ENCODE measurements at places on chromosomes 12 and 14.
A peak's percentile ranks its signal among the peaks of the same experiment; 100 is the strongest.

GRCh38 chr12:104637604-104638003 is 180.9 kb downstream of the CHST11 start:
- no peaks in the 10 kb centered on the region for H3K36me3 ChIP-seq
- DNase-seq = no peak
- no peaks in the 10 kb centered on the region for H3K4me1 ChIP-seq
- no peak overlapping the region for H3K27ac ChIP-seq

- H3K36me3 ChIP-seq = no peaks in the 10 kb centered on the region
- H3K27me3 ChIP-seq = no peaks in the 10 kb centered on the region
- DNase-seq = no peak
- no peaks in the 10 kb centered on the region for H3K4me1 ChIP-seq
Observed at GRCh38 chr14:85334316-85334715, 195.6 kb upstream of the FLRT2 start.

- no peaks in the 10 kb centered on the region for H3K4me1 ChIP-seq
- H3K4me3 ChIP-seq = no peak overlapping the region
- no peaks in the 10 kb centered on the region for H3K27me3 ChIP-seq
- no peak overlapping the region for H3K27ac ChIP-seq
Observed at GRCh38 chr12:128755566-128755965, 68.2 kb downstream of the SLC15A4 start.

- DNase-seq = no peak
- H3K36me3 ChIP-seq = no peaks in the 10 kb centered on the region
- H3K27me3 ChIP-seq = peaks cover 9% of the 10 kb centered on the region
- no peaks in the 10 kb centered on the region for H3K4me1 ChIP-seq
Observed at GRCh38 chr14:72528059-72528862, 365.6 kb downstream of the DPF3 start.

DNA sequence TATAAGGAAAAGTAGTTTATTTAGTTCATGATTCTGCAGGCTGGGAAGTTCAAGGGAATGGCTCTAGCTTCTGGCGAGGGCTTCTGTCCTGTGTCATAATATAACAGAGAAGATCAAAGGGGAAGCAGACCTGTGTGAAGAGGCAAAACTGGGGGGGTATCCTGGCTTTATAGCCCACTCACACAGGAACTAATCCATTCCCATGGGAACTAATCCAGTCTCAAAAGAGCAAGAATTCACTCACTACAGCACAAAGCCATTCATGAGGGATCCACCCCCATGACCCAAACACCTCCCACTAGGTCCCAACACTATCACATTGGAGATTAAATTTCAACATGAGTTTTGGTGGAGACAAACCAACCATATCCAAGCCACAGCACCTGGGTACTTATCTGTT is 6.9 kb downstream of the ALDH6A1 start:
- H3K36me3 ChIP-seq = no peaks in the 10 kb centered on the region
- H3K27me3 ChIP-seq = no peaks in the 10 kb centered on the region
- no peak overlapping the region for H3K4me3 ChIP-seq
- no peaks in the 10 kb centered on the region for H3K4me1 ChIP-seq

GRCh38 chr12:50066402-50066801 is 9.0 kb downstream of the ASIC1 start:
- no peaks in the 10 kb centered on the region for H3K4me1 ChIP-seq
- H3K4me3 ChIP-seq = no peak overlapping the region
- no peaks in the 10 kb centered on the region for H3K27me3 ChIP-seq
- no peak for DNase-seq
- no peak overlapping the region for H3K27ac ChIP-seq
- H3K36me3 ChIP-seq = no peaks in the 10 kb centered on the region

DNA sequence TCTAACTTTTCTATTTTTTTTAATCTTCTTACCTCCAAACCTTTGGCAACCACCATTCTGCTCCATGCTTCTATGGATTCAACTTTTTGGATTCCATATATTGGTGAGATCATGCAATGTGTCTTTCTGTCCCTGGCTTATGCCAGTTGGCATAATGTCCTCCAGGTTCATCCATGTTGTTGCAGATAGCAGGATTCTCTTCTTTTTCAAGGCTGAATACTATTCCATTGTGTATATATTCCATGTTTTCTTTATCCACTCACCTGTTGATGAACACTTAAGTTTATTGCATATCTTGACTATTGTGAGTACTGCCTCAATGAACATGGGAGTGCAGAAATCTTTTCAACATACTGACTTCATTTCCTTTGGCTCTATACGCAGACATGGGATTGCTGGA is 21.2 kb upstream of the SLC38A4 start:
- DNase-seq = no peak
- H3K36me3 ChIP-seq = no peaks in the 10 kb centered on the region
- no peak overlapping the region for H3K27ac ChIP-seq
- H3K4me3 ChIP-seq = no peak overlapping the region

GRCh38 chr12:26798023-26798422 is 35.0 kb downstream of the ITPR2 start:
- no peak for DNase-seq
- H3K27ac ChIP-seq = no peak overlapping the region
- no peaks in the 10 kb centered on the region for H3K4me1 ChIP-seq
- H3K4me3 ChIP-seq = no peak overlapping the region
- no peaks in the 10 kb centered on the region for H3K36me3 ChIP-seq

- H3K4me1 ChIP-seq = peaks cover 17% of the 10 kb centered on the region
- H3K27me3 ChIP-seq = no peaks in the 10 kb centered on the region
- H3K4me3 ChIP-seq = no peak overlapping the region
Observed at GRCh38 chr12:123063535-123063934, 83.1 kb downstream of the ARL6IP4 start.

DNA sequence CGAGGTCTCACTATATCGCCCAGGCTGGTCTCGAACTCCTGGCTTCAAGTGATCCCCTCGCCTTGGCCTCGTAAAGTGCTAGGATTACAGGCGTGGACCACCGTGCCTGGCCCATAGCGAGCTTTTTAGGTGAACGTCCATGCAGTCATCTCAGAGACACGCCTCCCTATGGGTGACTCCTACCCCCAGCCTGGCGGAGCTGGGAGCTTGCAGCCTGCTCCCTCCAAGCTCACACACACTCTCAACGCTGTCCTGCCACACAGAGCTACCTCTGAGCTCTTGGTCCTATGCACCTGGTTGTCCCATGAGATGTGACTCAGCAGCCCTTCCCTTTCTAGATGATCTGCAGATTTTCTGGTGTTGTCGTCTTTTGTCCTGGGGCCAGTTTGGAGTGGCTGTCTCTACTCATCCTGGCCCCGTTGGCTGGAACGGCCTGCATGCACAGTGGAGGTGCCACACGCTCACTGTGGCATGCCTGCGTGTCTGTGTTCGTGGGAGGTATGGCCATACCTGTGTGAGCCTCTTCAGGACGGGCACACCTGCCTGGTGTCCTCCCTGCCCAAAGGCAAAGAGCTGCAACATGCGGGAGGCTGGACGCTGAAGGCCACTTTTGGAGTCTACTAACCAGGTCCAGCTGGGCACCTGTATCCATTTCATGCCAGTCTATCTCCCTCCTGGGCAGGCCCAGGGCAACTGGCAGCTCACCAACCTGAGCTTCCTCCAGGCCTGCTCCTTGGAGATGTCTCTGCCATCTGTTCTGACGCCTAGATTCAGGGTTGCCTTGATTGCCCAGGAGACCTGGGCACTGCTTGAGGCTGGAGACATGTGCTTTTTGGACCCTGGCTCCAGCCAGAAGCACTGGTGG is 18.1 kb downstream of the CABP1 start:
- no peak overlapping the region for H3K4me3 ChIP-seq
- no peaks in the 10 kb centered on the region for H3K36me3 ChIP-seq
- H3K4me1 ChIP-seq = no peaks in the 10 kb centered on the region

GRCh38 chr12:1185460-1186182 is 194.6 kb downstream of the ERC1 start:
- no peaks in the 10 kb centered on the region for H3K27me3 ChIP-seq
- DNase-seq = no peak
- no peak overlapping the region for H3K4me3 ChIP-seq
- no peak overlapping the region for H3K27ac ChIP-seq
- no peaks in the 10 kb centered on the region for H3K4me1 ChIP-seq
- H3K36me3 ChIP-seq = no peaks in the 10 kb centered on the region

GRCh38 chr14:57865066-57865402 is 858 bp downstream of the SLC35F4 start:
- no peak overlapping the region for H3K27ac ChIP-seq
- peaks cover 7% of the 10 kb centered on the region for H3K4me1 ChIP-seq
- no peak for DNase-seq
- H3K4me3 ChIP-seq = no peak overlapping the region
- H3K27me3 ChIP-seq = peaks cover 59% of the 10 kb centered on the region

GRCh38 chr12:129839679-129840078 is 64.1 kb downstream of the TMEM132D start:
- H3K27me3 ChIP-seq = peaks cover 6% of the 10 kb centered on the region
- no peaks in the 10 kb centered on the region for H3K4me1 ChIP-seq
- no peak overlapping the region for H3K27ac ChIP-seq
- DNase-seq = no peak

DNA sequence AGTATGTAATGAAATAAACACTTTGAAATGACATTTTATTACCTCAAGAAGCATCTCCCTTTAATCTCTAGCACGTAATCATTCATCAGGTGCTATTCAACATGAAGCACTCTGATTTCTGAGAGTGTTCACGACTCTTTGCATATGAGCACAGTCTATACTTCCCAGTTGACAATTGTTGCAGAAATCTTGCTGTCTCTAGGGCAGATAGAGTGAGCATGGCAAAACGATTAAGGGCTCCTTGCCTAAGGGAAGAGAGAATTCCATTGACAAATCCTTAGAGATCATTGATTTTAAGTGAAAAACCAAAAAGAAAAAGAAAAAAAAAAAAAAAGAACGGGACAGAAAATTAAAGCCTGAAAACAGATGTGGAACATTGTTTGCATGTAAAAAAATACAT is 107.6 kb downstream of the C12orf50 start:
- no peaks in the 10 kb centered on the region for H3K27me3 ChIP-seq
- no peak overlapping the region for H3K4me3 ChIP-seq
- no peaks in the 10 kb centered on the region for H3K36me3 ChIP-seq
- no peaks in the 10 kb centered on the region for H3K4me1 ChIP-seq

- no peaks in the 10 kb centered on the region for H3K36me3 ChIP-seq
- H3K4me3 ChIP-seq = no peak overlapping the region
- no peak for DNase-seq
- no peaks in the 10 kb centered on the region for H3K27me3 ChIP-seq
- no peak overlapping the region for H3K27ac ChIP-seq
- H3K4me1 ChIP-seq = no peaks in the 10 kb centered on the region
Observed at GRCh38 chr12:56948457-56948777, 9.0 kb downstream of the RDH16 start.

DNA sequence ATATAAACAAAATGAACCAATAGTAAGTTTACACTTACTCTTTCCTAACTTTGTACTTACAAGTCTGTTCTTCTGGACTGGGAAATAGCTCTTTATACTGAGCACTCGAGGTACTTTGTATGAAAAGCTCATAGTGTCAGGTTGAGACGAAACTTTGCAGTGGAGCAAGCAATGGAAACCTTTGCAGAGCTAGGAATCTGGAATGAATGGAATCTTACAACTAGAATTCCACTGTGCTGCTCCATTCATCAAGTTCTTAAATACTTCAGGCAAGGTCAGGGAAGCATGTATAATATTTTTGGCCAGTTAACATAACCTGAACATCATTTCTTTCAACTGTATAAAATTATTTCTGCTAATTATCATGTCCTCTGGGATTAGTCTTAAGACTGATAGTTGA is 1327.5 kb upstream of the FLRT2 start:
- no peaks in the 10 kb centered on the region for H3K27me3 ChIP-seq
- H3K4me3 ChIP-seq = no peak overlapping the region
- peak; percentile 9 for DNase-seq
- no peaks in the 10 kb centered on the region for H3K4me1 ChIP-seq
- no peaks in the 10 kb centered on the region for H3K36me3 ChIP-seq

- no peaks in the 10 kb centered on the region for H3K4me1 ChIP-seq
- no peaks in the 10 kb centered on the region for H3K27me3 ChIP-seq
- no peak overlapping the region for H3K4me3 ChIP-seq
- DNase-seq = peak; percentile 92
Observed at GRCh38 chr14:105351920-105352851, 37.6 kb downstream of the PACS2 start.

- peak; percentile 100 for DNase-seq
- no peaks in the 10 kb centered on the region for H3K36me3 ChIP-seq
- H3K4me1 ChIP-seq = peaks cover 22% of the 10 kb centered on the region
- H3K27me3 ChIP-seq = no peaks in the 10 kb centered on the region
Observed at GRCh38 chr12:108731866-108732461, 646 bp upstream of the CORO1C start.

- H3K4me3 ChIP-seq = no peak overlapping the region
- no peaks in the 10 kb centered on the region for H3K4me1 ChIP-seq
- H3K36me3 ChIP-seq = no peaks in the 10 kb centered on the region
Observed at GRCh38 chr12:10641735-10642500, 28.5 kb upstream of the MAGOHB start.

- no peaks in the 10 kb centered on the region for H3K36me3 ChIP-seq
- H3K27me3 ChIP-seq = no peaks in the 10 kb centered on the region
- H3K27ac ChIP-seq = no peak overlapping the region
Observed at GRCh38 chr12:31035226-31035625, 38.4 kb upstream of the DDX11 start.

DNA sequence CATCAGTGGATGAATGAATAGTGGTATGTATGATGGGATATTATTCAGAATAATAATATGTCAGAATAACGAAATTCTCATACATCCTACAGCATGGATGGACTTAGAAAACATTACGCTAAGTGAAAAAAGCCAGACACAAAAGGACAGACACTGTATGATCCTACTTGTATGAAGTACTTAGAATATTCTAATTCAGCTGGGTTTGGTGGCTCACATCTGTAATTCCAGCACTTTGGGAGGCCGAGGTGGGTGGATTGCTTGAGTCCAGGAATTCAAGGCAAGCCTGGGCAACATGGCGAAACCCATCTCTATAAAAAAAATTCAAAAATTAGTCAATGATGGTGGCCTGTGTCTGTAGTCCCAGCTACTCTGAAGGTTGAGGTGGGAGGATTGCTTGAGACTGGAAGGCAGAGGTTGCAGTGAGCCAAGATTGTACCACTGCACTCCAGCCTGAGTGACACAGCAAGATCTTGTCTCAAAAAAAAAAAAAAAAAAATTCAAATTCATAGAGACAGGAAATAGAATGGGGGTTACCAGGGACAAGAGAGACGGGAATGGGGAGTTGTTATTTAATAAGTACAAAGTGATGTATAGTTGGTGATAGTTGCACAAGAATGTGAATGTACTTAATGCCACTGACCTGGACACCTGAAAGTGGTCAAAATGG is 132.3 kb downstream of the CHST11 start:
- no peaks in the 10 kb centered on the region for H3K27me3 ChIP-seq
- H3K4me3 ChIP-seq = no peak overlapping the region
- peaks cover 9% of the 10 kb centered on the region for H3K4me1 ChIP-seq

- no peaks in the 10 kb centered on the region for H3K36me3 ChIP-seq
- no peak overlapping the region for H3K27ac ChIP-seq
- no peaks in the 10 kb centered on the region for H3K27me3 ChIP-seq
- no peaks in the 10 kb centered on the region for H3K4me1 ChIP-seq
Observed at GRCh38 chr14:80055226-80055625, 156.1 kb downstream of the DIO2 start.

DNA sequence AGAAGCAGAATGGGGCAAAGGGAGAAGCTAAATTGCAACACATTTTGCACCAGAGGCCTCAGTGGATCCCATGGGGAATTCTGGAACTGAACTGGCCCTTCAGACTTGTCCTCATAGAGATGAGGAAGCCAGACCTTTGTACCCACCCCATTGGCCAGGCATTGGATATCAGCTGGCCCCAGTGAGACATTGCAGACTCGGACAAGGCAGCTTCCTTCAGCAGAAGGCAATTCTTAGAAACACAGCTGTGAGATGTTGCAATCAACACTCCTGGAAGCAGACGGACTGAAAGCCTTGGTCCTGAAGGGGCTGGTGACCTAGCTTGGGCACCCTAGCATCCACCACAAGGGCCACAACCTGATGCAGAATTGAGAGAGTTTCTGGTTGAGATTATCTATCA is 218.1 kb downstream of the MSRB3 start:
- peak; percentile 41 for DNase-seq
- H3K27ac ChIP-seq = no peak overlapping the region
- H3K27me3 ChIP-seq = no peaks in the 10 kb centered on the region

Measured in hepatocyte (in vitro differentiated cells).